Stimulated activated CD4-positive, alpha-beta T cell treated with anti-CD3 and anti-CD28 coated beads, Interleukin-2, amount 100 ng/mL, for 4 hours (primary cell): ENCODE measurements at places on chromosomes 7 and 10.

DNA sequence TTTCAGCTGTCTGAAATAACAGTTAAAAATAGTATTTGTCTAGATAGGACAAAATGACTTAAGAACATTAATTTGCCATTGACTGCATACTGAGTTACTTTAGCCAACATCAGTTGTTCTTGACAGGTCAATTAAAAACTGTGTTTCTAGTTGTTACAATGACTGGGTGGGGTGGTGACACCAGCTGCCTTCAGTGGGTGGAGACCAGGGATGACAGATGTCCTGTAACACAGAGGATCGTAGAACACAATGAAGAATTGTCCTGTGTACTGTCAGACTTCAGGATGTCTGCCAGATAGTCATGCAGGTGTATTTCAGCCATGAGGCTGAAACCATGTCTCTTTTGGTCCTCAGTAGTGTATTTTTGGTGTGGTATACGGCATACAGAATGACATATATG, 24.4 kb downstream of the TRUB1 start:
- DNase-seq, result no peak

DNA sequence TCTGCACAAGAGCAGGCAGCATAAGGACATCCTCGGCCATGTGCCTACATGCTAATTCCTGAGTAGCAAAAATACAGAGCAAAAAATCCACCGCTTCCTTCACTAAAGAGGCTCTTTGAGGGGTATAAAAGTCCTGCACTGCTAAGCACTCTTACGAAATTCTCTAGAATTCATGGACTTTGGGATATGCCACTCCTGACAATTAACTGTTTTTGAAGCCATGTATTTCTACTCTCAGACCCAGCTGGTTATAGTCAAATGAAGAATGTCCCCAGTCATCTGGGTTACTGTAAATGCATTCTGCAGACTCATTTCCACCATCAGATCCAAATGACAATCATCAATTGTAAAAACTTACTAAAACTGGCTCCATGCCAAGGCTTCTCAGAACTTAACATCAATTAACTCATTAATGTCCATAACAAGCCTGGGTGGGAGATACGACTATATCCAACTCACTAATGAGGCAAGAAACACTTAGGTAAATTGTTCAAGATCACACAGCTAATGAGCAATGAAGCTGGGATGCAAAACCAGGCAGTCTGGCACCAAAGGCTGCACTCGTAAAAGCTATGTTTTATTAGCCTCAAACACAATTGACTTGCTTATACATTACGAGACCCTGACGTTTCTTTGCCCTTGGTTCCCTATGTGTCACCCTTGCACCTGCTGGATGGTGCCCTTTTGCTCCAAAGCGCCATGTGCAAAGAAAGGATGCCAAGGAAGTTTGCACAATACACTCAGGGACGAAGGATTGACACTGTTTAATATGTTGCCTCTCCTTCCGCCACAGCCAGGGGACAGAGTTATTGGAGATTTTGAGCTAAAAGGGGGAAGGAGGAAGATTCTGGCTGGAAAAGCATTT, 250.4 kb downstream of the ELMO1 start:
- no peak for DNase-seq

GRCh38 chr7:103679151-103680132, 233.4 kb upstream of the SLC26A5 start:
- DNase-seq, result no peak

GRCh38 chr7:38223306-38223705, 45.3 kb downstream of the STARD3NL start:
- DNase-seq, result no peak

GRCh38 chr7:102444961-102445673, 11.7 kb downstream of the ORAI2 start:
- no peak for DNase-seq

GRCh38 chr7:117251687-117252086, 71.2 kb downstream of the WNT2 start:
- DNase-seq, result no peak

DNA sequence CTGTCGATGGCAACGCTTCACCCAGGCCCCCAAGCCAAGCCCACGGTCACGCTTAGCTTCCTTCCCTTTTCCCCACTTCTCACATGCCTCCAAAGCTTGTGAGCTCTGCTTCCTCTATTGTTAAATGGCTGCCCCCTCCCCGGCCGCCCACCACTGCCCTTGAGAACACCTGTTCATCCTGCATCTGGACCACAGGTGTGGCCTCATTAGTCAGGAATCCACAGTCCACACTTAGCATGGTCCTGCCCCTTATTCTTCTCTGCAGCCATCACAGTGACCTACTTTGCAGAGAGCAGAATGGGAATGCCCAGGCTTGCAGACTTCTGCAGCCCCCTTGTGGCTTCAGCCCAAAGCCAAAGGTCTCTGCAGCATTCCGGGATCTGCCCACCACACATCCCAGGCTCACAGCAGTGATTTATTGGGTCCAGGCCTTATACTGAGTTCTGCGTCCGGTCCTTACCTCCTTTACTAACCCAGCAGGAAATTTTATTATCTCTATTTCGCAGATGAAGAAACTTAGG, 66.9 kb downstream of the PTPRE start:
- DNase-seq, result no peak

DNA sequence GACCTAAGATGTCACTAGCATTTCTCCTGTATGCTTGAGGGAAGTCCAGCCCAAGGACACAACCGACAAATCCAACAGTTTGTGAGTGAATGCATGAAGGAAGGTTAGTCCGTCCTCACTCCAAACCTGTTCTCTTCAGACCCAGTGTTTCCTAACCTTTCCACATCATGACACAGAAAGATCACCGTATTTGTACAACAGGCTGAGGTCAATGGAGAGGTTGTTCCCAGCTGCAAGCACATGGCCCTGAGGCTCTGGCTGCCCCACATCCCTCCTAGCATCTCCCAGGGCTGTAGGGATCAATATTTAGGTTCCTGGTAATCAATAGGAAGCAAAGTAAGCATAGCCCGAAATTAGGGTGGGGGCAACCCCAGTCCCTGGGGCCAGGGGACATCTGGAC, 227.9 kb downstream of the PLXNA4 start:
- no peak for DNase-seq

- no peak for DNase-seq
Measured at GRCh38 chr10:27801171-27801785, 55.7 kb upstream of the MKX start.

DNA sequence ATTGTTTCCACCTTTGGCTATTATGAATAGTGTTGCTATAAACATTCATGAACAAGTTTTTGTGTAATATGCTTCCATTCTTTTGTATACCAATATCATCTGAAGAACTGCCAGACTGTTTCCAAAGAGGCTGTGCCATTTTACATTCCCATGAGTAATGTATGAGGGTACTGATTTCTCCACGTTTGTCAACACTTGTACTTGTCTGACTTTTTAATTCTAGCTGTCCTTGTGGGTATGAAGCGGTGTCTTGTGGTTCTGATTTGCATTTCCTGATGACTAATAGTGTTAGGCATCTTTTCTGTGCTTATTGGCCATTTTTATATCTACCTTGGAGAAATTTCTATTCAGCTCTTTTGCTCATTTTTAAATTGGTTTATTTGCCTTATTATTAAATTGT, 52.8 kb downstream of the LSMEM1 start:
- no peak for DNase-seq

DNA sequence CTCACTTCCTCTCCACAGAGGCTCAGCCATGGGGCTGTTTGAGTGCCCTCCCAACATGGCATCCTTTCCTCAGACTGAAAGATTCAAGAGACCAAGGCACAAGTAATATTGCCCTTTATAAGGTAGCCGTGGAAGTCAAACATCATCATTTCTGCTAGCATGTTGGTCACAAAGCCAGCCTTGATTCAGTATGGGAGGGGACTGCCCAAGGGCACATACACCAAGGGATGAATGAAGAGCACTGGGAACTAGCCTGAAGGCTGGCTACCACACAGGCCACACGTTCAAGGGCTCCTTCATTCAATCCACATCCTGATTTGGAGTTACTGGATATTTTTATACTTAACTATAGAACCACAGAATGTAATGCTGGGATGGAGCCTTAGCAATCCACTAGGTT, 39.3 kb downstream of the CPVL start:
- DNase-seq, result no peak

DNA sequence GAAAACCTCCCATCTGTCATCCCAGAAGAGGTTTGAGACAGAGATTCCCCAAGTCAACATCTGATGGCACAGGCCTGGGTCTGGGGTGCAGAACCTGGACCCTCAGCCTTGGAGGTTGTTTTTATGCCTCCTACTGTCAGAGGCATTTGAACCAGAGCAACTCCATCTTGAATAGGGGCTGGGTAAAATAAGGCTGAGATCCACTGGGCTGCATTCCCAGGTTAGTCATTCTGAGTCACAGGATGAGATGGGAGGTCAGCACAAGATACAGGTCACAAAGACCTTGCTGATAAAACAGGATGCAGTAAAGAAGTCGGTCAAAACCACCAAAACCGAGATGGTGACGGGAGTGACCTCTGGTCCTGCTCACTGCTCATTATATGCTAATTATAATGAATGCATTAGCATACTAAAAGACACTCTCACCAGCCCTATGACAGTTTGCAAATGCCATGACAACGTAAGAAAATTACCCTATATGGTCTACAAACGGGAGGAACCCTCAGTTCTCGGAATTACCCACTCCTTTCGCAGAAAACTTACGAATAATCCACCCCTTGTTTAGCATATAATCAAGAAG, 92.0 kb downstream of the ITGA8 start:
- DNase-seq, result no peak

- DNase-seq, result no peak
Measured at GRCh38 chr10:96287392-96288105, 16.2 kb upstream of the BLNK start.

DNA sequence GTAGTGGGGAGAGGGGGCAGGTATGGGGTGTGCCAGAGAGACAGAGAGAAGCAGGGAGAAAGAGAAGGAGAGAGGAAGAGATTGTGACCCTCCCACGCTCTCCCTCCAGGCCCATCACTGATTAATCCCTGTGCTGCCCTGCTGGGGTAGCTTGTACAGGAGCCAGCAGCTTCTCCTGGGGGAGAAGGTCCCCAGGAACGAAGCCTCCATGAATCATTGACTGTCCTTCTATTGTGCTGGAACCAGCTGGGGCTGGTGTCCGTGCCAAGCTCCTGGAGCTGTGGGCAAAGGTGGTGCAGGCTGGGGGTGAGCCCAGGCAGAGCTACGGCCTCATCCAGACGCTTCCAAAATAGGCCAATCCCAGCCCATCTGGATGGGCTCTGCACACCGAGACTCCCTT, 20.9 kb downstream of the AQP1 start:
- no peak for DNase-seq

- no peak for DNase-seq
Measured at GRCh38 chr10:115094416-115095140, 1.4 kb downstream of the ATRNL1 start.

- no peak for DNase-seq
Measured at GRCh38 chr7:47795631-47796030, 152.6 kb downstream of the PKD1L1 start.

DNA sequence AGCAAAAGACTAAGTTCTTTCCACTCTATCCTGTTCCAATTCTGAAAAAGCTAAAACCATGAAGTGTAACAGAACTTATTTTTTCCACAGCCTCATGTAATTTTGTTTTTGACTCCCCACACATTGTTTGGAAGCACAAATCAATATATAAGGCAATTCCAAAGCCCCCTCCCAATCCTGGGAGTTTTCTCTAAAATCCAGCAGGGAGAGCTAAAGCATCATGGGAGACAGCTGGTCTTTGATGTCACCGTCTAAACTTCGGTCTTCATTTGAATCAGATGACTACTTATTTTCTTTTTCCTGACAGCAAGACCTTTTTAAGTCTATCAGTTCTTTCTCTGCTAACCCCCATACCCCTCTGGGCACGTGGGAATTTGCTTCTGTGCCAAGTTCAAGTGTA, 33.3 kb upstream of the PON1 start:
- no peak for DNase-seq
